CD4-positive, alpha-beta T cell treated with Interleukin-4 for 4 hours (primary cell): ENCODE measurements at places on chromosomes 2 and 18.

DNA sequence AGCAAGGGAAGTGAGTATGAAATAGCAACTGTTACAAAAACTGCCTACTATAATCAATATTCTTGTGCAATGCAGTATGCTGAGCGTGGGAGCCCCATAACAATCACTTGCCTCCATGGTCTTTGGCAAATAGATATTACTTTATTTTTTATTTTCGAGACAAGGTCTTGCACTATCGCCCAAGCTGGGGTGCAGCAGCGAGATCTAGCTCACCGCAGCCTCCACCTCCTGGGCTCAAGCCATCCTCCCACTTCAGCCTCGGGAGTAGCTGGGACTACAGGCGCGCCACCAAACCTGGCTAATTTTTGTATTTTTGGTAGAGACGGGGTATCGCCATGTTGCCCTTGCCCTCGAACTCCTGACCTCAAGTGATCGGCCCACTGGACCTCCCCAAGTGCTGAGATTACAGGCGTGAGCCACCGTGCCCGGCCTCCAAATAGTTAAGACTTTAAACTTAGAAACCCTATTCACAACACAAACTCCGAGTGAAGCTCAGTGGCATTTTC lies 1.2 kb upstream of the CCNT2 start:
- no peak for DNase-seq

GRCh38 chr18:74831571-74832250 lies 234.0 kb downstream of the ZNF407 start:
- no peak for DNase-seq

- DNase-seq, result no peak
Observed at GRCh38 chr2:3633982-3634595, 23.9 kb upstream of the ALLC start.

DNA sequence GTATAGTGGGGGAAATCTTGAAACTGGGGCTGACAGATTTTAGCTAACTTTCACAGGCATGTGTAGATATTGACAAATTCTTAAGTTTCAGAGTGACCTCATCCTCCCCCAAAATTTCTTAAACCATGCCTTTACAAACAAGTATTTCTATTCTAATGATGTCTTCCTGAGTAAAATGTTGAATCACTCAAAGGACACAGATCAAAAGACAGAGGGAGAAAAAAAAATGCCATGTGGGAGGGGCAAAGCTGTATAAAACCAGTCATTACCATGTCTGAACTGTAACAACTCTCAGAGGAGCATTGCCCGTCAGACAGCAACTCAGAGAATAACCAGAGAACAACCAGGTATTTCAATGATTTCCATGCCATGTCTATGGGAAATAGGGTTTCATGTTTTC lies at the start of gene SERPINB2:
SERPINB2 (plus strand) TSS at position 282 of the 400 bp plus-strand sequence. CDS start 3,740 bp downstream, outside the sequence.
- no peak for DNase-seq

GRCh38 chr2:149653831-149654445 lies 66.4 kb upstream of the MMADHC start:
- DNase-seq, result no peak

- no peak for DNase-seq
Observed at GRCh38 chr2:23291239-23291638, 93.7 kb upstream of the KLHL29 start.

DNA sequence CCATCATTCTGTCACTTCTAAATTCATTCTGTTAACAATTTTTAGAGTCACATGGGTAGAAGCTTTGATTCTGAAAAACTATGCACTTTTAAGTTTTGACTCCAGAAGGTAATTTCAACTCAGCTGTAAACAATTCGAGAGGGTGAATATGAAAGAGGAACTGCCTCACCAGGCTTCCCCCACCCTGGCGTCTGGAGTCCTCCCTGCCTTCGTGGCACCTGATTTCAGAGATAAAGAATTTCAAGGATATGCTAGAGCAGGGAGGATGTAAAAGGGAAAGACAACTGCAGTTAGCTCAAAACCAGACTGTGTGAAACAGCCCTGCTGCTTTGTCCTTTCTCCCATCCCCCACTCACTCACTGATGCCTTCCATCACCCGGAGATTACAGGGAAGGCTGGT lies 40.7 kb downstream of the ONECUT2 start:
- no peak for DNase-seq

DNA sequence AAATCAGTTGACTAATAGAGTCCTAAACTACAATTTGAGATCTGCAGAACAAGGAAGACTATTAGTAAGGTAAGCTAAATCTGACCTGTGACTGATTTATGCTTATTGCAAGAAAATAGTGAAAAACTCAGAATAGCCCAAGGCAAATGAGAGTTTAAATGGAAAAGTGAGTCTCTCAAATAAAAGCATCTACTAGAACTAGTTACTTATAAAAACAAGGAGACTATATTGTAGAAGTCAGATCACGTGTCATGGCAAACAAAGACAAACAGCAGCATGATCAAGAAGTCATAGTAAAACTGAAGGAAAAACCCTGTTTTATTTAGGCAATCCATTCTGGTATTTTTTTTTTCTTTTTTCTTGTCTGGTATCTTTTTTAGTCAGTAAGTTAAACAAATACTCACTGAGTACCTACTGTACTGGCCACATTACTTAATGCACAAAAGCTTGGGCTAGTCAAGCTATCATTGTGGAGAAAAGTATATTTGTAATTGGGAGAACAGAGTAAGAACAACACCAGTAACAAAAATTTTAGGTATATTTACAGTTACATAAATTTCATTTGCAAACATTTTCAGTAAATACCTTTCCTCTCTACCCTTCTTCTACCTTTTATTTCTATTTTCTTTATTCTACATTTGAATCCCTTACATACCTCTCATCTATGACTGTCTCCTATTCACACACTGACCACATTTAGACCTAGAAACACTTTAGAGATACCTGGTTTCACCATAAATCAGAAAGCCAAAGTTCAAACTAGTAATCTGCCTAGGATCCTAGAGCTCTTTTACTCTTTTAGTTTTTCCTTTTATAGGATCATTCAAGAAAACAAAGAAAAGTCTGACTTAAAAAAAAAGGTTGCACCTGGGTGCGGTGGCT lies 23.7 kb downstream of the CCDC88A start:
- DNase-seq, result no peak

GRCh38 chr2:219206328-219207133 lies at the start of gene ZFAND2B:
Gene ZFAND2B (plus strand): TSS chr2:219206782. CDS start chr2:219206988, 206 bp downstream.
- DNase-seq, result peak; percentile 93

DNA sequence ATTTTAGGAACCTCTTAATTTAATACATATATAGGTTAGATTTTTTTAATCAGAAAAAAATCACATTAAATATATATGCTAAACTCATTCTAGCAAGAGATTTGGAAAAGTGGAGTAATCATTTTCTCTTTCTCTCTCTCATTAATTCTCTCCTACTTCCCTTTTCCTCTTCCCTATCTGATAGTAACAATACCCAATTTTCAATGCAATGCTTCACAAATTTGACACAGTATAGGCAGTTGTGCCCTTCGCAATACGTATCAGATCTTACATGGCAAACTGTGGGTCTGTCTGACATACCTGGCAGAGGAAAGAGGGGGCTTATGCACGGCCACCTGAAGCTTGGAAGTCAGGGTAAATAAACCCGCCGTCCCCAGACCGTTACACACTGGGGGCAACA lies 444.3 kb downstream of the NBAS start:
- no peak for DNase-seq

- DNase-seq, result no peak
Observed at GRCh38 chr18:36661999-36662398, 166.8 kb downstream of the TPGS2 start.

- no peak for DNase-seq
Observed at GRCh38 chr18:12882453-12883371, 1.3 kb downstream of the PTPN2 start.

DNA sequence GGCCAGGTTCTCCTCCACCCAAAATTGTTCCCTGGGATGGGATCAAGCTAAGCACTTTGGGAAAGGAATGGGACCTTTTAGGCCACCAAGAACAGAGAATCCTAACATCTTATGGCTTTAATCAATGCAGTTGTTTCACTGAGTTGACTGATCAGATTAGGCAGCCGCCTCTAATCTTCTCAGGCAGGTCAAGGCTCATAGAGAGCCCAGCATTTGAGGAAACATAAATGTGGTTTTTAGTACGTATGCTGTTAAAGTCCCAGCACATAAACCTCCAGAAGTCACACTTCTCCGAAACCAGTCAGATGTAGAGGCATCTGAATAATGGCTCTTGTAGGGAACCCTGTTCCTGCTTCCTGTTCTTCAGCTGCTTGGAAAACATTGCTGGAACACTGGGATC lies 99.5 kb upstream of the RMDN2 start:
- no peak for DNase-seq

DNA sequence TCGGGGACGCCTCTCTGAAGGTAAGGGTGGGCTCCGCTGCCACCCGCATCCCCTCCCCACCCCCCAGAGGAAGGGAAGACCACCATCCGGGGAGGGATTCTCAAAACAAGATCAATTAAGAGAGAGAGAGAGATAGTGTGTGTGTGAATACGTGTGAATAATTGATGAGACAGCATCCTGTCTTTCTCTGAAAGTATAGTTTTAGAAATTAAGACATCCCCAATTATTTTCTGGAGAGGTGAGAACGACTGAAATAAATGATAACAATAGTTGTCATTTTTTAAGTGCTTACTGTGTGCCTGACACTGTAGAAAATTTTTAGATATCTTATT lies 751 bp downstream of the IL18R1 start:
- no peak for DNase-seq

DNA sequence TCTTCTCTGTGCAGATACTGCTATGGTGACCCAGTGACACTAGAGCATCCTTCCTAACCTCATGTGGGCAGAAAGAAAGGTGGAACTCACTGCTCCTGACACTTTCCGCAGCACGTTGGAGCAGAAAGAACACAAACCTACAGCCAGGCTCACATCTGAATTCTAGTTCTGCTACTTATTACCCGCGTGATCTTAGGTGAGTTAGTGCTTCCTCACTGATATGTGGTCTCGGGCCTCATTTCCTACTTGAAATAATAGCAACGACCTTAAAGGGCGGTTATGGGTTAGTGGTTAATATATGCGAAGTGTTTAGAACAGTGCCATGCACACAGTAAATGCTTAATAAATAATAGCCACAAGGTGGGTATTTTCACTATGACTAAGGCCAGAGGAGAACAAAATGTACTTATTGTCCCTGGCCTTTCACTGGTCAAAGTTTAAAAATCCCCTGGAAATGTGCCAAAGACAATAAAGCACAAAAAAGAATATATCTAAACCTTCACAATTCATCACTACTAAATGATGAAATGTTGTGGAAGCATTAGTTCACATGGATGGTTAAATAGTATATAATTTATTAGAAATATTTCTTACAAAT lies 66.6 kb downstream of the MYOM1 start:
- DNase-seq, result no peak

DNA sequence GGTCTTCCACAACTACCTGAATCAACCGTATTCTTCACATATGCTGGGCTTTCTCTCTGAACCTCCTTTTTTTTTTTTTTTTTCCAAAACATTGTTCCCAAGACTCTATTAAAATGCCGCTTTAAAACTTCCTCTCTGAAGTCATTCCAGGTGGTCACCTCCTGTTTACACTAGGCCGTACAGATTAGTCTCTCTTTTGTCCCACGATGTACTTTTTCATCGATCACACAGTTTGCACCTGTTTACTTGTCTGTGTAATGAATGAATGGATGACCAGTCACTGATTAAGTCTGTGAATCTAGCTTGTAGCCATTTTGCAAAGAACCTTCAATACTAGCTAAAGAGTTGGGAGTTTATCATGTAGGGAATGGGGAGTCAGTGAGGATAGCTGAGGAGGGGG lies 16.7 kb upstream of the FAM228A start:
- DNase-seq, result no peak

GRCh38 chr2:30355306-30355705 lies 91.7 kb upstream of the LCLAT1 start:
- DNase-seq, result no peak

- DNase-seq, result no peak
Observed at GRCh38 chr18:58998401-58999203, 133.9 kb downstream of the ZNF532 start.

DNA sequence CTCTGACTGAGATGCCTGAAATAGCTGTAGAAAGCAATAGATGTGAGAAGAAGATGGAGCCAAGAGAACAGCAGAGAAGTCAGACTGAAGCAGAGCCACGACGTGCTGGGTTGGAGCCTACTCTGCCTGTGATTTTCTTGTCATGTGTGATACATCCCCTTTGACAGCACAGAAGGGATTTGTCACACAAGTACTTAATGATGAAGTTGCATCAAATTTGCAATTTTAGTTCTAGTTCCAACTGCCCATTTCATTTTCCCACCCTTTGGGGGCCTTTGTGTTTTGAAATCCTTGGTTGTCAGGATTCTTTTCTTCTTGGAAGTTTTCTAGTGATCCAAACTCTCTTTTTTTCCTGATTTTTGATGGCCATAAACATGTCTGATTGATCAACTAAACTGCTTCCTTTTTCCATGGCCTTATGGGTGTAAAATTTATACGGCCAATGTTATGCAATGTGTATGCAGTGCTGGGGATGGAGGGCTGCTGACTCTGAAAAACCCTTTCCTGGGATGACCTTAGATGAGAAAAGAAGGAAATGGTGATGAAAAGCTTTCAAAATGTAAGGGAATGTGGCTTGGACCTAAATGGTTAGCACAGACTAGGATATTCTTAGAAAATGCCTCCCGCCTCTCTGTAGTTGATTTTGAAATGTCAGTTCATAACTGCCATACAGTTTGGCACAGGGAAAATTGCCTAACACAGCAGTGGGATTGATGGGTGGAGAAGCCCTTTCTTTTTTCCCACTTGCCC lies 9.6 kb upstream of the B3GNT2 start:
- DNase-seq, result no peak

DNA sequence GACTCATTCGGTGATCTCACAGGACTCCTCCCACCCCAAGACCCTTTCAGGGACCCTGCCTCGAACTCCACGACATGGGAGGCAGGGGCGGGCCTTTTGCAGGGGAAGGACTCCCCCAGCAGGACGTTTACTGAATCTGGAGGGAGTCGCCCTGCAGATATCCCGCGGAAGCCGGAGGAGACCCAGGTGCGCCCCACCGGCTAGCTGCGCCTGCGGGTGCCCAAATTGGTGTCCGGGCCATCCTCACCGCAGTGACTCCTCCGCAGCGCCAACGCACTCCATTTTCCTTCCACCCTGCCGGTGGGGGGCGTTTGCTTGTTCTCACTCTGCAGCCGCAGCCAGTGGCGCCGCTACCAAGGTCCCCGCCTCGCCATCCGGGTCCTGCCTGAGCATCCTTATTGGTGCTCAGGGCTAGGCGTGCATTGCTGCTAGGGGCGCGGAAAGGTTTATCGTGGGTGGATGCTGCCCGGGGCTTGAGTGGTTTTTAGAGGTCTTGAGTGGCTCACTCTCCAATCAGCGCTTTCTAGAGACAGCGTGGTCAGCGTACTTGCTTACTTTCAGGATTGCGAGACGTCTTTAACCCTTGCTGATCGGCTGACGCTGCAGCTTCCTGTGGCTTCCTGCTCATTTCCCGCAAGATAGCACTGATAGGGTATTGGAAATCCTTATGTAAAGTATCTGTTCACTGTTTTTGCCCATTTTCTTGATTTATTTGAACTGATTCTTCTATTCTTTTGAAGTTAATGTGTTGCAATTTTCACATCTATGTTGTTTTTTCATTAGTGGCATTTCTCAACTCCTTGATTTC lies 81.4 kb downstream of the BIN1 start:
- peak; percentile 65 for DNase-seq

GRCh38 chr18:29979881-29980280 lies 1062.7 kb downstream of the DSC3 start:
- DNase-seq, result no peak
